ENCODE measurements at places on chromosomes 7 and 10. TPM values are rescaled to one million over a fixed set of nuclear protein-coding genes. Genes with fewer than 3 reads are reported as not detected.
A peak's percentile ranks its signal among the peaks of the same experiment; 100 is the strongest.

Gene ACTL6B
- total RNA-seq, result 2.1 TPM

Gene PILRA
- 7.3 TPM for total RNA-seq

Gene ABCC2
- 0.42 TPM for total RNA-seq

Gene RGR
- total RNA-seq, result not detected

Gene UPK3BL2
- total RNA-seq, result 12.4 TPM

Gene CFAP58
- total RNA-seq, result 0.71 TPM

Gene GHRHR
- total RNA-seq, result 6.5 TPM

Gene MBLAC1
- total RNA-seq, result 1.7 TPM

Gene ZNF398
- total RNA-seq, result 63.5 TPM

Gene PAOX
- total RNA-seq, result 4.2 TPM

Gene SGCE
- total RNA-seq, result 25.0 TPM

GRCh38 chr10:121525251-121526134 is 72.8 kb downstream of the FGFR2 start:
- no peak for DNase-seq

- DNase-seq, result no peak
These were observed 382.1 kb downstream of the ANKRD7 start for GRCh38 chr7:118606602-118607001.

GRCh38 chr7:69962186-69963065 is 364.2 kb downstream of the AUTS2 start:
- DNase-seq, result no peak

- peak; percentile 27 for DNase-seq
These were observed 606.5 kb upstream of the MGMT start for GRCh38 chr10:128860574-128860973.

DNA sequence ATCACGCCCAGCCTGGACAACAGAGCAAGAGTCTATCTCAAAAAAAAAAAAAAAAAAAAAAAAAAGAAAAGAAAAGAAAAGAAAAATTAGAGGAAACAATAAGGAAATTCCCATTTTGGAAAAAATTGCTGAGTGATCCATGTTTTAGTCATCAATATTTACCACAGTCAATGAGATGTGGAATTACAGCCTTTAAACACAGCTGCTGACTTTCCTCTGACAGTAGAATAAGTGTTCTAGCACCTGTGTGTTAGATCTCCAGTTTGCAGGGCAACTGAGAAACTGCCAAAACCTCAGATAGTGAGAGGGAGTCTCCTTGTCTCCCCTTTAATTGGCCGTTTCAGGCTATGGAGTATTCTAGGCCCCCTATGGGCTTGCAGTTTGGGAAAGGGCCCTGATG is 520.1 kb downstream of the KCNMA1 start:
- DNase-seq, result no peak

DNA sequence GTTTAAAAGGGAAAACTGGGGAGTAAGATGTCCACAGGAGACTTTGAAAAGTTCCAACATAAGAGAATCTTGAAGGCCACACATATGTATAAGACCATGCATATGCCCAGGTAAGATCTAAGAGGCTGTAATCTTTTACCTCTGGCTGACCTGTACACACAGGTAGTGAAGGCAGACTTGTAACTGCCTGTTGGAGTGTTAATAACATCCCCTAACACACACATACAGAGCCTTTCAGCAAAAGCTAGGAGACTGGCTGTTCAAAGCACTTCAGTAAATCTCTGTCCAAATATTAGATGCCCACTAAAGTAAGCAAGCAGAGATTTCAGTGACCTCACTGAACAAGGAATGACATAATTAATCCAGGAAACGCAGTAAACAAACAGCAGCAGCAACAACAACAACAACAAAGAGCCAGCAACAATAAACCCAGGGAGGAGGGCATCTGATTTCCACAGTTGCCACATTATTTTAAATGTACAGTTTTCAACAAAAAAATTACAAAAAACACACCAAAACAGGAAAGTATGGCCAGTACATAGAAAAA is 15.0 kb downstream of the CYP51A1 start:
- DNase-seq, result no peak

GRCh38 chr7:133568544-133568943 is 315.7 kb downstream of the EXOC4 start:
- DNase-seq, result no peak

- DNase-seq, result no peak
These were observed 277.7 kb downstream of the ANKRD7 start for GRCh38 chr7:118502235-118502634.

GRCh38 chr10:24150853-24151252 is 58.1 kb upstream of the KIAA1217 start:
- DNase-seq, result no peak

GRCh38 chr7:16734148-16734726 is 19.3 kb upstream of the TSPAN13 start:
- DNase-seq, result no peak

- no peak for DNase-seq
These were observed 109.2 kb downstream of the DYNC1I1 start for GRCh38 chr7:95881597-95881996.

- DNase-seq, result no peak
These were observed 200.9 kb downstream of the CXCL12 start for GRCh38 chr10:44183667-44184632.

- no peak for DNase-seq
These were observed 89.2 kb upstream of the FGL2 start for GRCh38 chr7:77288676-77289320.

- DNase-seq, result no peak
These were observed 13.1 kb downstream of the LHFPL3 start for GRCh38 chr7:104341546-104341945.

- DNase-seq, result no peak
These were observed 181.6 kb downstream of the GALNT17 start for GRCh38 chr7:71313553-71313952.

DNA sequence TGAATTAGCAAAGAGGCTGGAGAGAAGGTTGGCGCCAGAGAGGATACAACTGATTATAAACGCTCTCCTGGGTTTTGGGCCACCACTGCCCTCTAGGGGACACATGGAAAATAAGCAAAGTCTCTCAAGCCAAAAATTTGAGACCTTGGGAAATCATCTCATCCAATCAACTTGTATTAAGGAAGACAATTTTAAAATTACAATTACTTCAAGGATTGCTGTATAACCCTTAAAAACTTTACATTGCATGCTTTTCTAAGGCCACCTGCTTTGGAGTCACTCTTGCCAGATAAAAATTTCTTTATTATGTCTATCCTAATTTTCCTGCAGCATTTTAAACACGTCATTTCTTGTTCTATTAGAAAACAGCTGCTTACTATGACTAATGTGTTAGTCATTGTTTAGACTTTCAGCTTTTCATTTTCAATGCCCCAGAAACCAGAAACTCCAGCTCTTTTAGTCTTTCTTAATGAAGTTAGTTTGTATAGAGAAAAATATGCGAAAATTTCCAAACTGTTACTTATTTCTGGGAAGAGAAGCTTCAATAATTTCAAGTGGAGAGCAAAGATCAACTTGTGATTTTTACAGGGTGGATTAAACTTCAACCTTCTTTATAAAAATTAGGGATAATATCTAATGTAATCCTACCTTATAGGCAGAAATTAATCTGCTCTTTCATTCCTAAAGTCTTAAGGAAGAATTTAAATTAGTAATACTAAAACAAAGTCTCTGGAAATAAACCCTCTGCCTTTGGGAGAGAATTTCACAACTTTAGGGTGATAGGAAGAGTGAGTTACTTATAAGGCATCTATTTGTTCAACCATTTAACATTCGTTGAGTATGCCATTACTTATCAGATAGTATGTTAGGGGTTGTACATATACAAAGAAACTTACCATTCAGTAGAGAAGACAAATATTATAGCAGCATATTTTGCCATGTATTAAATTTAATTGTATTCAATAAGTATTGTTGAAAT is 20.6 kb upstream of the RHOBTB1 start:
- DNase-seq, result no peak

GRCh38 chr10:6406220-6407033 is 173.6 kb downstream of the PRKCQ start:
- no peak for DNase-seq

DNA sequence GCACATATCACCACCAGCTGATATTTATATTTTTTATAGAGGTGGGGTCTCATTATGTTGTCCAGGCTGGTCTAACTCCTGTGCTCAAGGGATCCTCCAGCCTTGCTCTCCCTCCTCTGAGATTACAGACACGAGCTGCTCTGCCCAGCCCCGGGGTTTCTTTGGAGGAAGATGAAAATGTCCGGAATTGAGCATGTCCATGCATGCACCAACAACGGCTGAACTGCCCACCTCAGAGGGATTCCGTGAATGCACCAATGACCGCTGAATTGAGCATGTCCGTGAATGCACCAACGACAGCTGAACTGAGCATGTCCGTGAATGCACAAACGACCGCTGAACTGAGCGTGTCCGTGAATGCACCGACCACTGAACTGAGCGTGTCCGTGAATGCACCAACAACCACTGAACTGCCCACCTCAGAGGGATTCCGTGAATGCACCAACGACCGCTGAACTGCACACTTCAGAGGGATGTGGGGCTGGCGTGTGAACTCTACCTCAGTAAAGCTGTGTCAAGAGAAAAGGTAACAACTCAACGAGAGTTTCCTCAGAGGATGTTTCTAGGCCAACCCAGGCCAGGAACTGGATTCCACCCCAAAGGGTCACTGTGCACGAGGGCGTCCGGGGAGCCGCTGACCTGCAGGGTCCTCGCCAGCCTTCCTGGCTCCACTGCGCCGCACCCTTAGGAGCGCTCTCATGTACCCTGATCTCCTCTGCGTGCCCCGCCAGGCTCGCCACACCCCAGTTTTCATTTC is 34.9 kb upstream of the INPP5A start:
- no peak for DNase-seq

DNA sequence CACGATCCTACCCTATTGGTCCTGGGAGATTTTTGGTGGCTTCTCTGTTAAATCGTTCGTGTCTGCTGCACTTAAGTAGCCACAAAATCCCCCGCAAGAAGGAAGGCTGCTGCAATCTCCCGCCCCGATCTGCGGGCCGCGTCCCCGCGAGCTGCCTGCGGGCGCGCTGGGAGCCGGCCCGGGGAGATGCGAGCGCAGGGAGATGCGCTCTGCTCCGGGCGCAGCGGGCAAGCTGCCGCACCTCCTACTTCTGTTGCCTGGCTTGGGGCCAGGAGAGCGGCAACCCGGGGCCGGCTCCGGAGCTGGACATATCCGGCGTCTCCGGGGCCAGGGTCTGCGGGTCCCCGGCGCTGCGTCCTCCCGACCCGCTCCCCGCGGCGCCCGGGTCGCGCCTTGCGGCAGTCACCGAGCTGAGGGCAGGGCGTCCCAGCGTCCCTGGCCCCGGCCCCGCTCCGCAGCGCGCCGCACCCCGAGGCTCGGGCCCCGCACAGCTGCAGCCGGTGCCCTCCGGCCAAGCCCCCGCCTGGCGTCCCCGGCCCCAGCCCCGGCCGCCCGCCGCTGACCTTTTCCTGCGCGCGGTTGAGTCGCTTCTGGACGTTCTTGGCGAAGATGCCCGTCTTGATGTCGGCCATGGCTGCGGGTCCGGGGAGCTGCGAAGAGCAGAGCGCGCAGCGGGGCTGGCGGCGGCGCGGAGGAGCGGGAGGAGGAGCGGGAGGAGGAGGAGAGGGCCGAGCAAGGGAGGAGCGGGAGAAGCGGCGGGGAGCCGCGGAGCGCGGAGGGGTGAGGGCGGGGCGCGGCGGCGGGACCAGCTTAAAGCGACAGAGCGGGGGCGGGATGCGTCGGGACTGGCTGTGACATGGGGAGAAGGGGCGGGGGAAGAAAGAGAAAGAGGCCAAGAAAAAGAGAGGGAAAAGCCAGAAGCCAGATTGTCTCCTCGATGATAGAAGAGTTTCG is at the start of gene AMPH:
Gene AMPH (minus strand): TSS at position 654 of the 954 bp plus-strand sequence. CDS start 22 bp downstream, at position 632.
- peak; percentile 44 for DNase-seq

- no peak for DNase-seq
These were observed 329.3 kb downstream of the ARL4A start for GRCh38 chr7:13016592-13017332.

DNA sequence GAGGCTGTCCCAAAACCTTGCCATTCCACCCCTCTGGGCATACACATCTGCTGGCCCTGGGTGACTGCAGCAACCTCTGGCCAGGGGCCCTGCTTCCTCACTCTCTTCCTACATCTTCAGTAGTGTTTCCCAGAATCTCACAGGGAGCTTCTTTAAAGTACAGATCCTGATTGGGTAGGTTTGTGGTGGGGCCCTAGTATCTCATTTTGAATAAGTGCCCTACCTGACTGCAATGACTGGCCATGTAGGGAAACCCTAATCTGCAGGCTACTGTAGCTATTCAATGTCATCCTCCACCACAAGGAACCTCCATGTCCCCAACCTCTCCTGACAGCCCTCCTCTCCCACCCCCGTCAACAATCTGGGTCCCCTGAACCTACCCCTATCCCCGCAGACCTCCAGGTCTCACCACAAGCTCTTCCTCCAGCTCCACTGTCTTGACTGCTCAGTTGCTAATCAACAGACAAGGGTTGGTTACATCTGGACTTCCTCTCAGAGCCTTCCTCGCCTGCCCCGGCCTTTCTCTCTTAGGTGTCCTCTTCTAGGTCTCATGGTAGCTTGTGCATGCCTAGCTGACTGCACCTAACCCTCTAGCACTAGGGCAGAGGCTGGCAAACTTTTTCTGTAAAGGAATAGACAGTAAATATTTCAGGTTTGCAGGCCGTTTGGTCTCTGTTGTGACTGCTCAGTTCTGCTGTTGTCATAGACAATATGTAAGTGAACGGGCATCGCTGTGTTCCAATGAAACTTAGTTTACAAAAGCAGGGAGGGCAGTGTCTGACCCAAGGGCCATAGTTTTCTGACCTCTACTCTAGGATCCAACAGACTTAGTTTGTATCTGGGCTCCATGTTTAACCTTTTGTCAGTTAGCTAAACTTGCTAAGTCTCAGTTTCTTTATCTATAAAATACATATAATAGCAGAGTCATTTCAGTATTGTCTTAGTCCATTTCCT is 121.1 kb downstream of the AOAH start:
- DNase-seq, result no peak

DNA sequence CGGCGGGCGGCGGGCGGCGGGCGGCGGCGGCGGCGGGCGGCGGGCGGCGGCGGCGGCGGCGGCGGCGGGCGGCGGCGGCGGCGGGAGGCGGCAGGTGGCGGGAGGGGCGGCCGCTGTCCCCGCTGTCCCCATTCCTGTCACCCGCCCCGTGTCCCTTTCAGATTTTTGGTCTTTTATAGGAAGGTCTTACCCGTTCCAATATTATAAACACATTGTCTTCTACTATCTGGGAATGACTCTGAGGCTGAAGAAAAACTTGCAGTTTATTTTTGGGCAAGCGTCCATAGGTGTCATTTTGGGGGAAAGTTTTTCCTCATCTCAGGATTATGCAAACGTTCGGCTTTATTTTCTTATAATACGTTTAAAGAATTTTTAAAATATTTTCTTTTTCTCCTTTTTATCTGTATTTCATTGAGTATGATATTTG is 578 bp downstream of the ZNF713 start:
- no peak for DNase-seq

DNA sequence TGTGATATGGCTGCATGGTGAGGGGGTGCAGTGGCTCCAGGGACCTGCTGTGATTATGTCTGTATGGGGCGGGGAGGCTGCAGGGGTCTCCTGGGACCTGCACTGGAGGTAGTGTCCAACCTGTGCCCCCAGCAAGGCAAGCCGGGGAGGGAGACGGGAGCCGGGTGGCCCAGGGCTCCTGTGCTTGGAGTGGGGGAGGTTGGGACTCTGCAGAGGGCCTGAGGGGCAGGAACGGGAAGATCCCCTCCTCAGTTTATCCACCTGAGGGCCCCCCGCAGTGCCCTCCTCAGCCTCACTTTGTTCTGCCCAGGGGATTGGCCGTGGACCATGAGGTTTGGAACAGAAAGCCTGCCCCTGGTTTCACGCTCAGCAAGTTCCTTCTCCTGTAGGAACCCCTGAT is 22.8 kb upstream of the PWWP2B start:
- DNase-seq, result no peak

- DNase-seq, result no peak
These were observed 26.8 kb upstream of the THSD7A start for GRCh38 chr7:11858622-11859302.

- DNase-seq, result peak; percentile 95
These were observed at the start of gene VSIR for GRCh38 chr10:71773221-71773971. Gene VSIR (minus strand): TSS chr10:71773520. CDS start chr10:71773439, 81 bp downstream.

Measured in H1 (cell line).